ENCODE measurements at places on chromosomes 6 and 20.

- no peak for DNase-seq
Measured at GRCh38 chr20:43833511-43834395, 80.9 kb upstream of the TOX2 start.

DNA sequence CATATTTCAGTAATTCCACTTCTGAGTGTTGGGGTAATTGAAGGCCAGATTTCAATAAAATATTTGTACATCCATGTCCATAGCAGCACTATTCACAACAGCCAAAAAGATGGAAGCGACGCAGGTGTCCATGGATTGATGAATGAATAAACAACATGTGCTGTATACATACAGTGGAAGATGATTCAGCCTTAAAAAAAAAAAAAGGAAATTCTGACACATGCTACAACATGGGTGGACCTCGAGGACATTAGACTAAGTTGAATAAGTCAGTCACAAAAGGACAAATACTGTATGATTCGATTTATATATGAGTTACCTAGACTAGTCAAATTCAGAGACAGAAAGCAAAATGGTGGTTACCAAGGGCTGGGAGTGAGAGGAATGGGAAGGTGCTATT is 57.2 kb downstream of the TRAM2 start:
- no peak for DNase-seq

DNA sequence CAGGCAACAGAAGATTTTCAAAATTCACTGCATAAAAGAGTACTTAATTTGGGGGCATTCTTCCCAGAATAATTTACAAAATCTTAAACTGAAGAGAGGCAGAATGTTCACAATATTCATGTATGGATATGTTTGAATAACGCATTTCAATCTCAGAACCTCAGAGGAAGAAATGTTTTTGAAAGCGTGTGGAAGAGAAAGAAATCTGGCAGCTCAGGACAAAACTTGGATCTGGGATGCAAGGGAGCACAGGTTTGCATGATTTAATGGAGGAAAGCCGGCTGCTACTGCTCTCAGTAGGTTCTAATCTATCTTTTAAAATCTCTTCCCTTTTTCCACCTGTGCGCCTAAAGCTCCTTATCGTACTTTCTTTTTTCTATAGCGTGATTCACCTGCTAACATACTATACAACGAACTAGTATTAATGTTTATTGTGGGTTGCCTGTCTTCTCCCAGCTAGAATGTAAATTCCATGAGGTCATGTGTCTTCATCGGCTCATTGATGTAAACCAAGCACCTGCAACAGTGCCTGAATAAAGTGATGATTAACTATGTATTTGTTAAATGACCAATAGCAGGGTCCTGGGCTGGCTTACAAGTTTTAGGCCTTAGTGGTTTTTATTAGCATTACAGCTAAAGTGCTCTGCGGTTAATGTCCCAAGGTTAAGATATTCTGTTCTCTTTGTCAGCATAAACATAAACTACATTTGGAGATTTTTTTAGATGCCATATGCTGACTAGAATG is 15.3 kb downstream of the PRL start:
- no peak for DNase-seq

DNA sequence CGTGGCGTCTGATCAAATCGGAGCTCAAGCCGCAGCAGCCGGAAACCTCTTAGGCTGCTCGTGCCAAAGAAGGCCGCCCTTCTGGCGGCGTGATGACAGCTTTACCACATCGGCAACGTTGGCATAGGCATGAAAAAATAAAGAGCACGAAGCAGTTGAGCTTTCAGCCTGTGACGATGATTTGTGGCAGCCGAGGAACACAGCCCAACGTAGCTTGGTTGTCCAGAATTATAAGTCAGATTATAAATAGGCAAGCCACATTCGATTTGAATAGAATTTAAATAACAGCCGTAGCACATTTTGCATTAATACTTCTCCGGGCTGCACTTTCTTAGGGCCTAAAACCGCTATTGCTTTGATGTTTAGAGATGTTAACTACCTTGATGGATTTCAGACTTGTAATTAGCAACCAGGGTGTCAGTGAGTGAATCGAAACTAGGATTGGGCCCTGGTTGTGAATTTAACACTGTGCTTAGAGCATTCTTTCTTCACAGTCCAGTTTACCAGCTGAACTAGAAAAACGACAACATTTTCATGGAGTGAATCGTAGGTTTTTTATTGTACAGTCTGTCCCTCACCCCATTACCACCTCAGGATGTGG is 864 bp upstream of the BCLAF1 start:
- DNase-seq = peak; percentile 75

DNA sequence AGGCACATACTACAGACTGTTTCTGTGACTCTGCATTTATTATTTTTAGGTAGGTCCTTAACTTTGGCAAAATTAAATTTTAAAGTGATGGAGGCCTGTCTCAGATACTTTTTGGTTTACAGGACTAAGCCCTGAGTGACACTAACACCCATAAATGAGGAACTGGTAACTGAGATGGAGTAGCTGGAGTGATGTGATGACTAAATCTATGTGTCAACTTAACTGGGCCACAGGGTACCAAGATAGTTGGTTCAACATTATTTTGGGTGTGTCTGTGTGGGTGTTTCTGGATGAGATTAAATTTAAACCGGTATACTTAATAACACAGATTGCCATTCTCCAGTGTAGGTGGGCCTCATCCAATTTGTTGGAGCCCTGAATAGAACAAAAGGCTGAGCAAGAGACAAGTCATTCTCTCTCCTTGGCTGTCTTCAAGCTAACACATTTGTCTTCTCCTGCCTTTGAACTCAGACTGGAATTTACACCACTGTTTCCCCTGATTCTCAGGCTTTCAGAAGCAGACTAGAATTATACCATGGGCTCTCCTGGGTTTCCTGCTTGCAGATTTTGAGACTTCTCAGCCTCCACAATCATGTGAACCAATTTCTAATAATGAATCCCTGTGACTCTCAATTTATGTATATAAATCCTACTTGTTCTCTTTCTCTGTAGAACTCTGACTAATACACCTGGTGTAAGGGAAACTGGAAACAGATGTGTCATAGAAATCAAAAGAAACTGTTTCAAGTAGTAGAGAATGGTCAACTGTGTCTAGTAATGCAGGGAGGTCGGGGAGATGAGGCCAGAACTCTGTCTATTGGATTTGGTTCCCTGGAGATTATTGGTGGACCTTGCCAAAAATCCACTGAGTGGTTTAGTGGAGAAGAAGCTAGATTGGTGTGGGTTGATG is 579.2 kb downstream of the EPM2A start:
- DNase-seq = no peak

DNA sequence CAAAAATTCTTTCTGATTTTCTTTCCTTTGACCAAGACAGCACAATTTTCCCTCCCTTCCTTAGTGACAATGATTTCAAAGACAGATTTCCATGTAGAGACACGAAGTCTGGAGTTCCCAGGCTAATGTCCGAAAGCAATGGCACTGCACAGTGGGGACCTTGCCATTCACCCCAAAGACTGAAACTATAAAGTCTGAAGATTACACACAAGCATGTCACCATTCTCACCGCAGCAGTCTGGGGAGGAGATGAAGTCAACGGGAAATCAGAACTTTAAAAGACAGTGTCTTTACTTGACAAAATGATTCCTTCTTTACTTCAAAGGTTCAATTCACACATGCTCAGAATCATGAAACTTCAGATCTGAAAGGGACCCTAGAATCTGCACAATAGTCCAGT is 8.3 kb downstream of the B4GALT5 start:
- DNase-seq = no peak

DNA sequence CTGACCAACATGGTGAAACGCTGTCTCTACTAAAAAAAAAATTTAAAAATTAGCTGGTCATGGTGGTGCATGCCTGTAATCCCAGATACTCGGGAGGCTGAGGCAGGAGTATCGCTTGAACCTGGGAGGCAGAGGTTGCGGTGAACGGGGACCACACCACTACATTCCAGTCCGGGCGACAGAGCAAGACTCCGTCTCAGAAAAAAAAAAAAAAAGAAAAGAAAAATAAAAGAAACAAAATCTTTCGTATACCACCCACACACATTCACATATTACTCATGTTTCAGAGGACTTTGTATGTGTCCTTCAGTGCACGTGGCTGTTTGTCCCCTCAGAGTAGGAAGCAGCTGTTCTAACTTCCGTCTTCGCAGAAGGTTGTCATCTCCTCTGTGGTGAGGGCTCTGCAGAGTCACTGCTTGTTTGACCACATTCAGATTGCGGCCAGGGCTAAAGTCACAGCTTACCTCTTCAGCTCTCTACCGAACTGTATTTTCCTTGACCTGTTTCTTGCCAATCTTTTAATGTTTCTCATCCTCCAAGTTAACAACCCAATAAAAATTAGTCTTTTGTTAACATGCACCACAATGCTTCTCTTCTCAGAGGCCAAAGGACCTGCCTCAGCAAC is 36.6 kb upstream of the HIVEP1 start:
- DNase-seq = peak; percentile 22

DNA sequence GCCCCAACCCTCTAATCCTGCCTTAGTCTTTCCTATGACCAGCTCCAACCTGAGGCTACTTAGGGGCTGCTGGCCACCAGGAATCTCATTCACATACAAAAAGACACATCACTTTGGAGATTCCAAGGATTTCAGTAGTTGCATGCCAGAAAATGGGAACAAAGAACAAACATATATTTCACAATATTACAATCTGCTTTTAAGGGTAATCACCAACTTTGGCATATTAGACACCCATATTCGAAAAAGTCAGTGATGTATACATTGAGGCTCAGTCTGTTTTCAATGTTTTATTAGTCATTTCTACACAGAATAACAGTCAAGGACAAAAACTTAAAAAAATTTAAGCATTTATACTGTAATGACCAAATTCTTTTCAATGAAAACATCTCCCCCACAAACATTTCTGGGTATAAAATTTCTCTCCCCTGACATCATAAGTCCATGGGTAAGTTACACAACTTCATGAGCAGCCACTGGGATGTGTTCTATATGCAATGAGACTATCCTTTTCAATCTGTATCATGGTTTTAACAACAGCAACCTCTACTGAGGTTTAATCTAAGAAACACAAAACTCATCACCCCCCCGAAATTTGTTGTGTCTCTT is 103.5 kb downstream of the MAP7 start:
- no peak for DNase-seq

- DNase-seq = no peak
Measured at GRCh38 chr6:135006386-135006914, 48.2 kb downstream of the HBS1L start.

- DNase-seq = no peak
Measured at GRCh38 chr6:157675831-157676230, 147.2 kb upstream of the SNX9 start.

DNA sequence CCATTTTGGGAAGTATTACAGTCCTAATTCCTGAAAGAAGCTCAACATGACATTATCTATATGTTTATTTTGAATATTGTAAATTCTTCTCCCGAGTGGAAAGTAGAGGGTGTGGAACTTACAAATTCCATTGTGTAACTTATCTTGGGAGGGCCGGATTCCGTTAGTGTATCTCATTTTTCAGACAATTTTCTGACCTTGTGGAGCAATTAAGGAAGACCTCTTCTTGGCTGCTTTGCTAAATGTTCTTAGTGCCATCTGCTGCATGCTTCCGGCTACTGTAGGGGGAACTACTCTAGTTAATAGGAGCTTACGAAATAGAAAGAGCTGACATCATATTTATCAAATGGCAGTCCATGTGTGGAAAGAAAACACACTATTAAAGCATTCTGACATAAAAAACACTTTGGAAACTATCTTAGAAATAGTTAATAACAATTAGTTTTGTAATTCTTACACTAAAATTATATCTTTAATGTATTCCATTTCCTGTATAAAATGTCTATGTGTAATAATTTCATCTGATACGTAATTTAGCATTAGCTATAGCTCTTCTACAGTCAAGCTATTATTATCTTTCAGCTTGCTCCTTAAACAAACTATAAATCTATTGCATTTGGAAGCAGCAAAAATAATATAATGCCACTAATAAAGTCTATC is 41.5 kb upstream of the KCNQ5 start:
- no peak for DNase-seq

DNA sequence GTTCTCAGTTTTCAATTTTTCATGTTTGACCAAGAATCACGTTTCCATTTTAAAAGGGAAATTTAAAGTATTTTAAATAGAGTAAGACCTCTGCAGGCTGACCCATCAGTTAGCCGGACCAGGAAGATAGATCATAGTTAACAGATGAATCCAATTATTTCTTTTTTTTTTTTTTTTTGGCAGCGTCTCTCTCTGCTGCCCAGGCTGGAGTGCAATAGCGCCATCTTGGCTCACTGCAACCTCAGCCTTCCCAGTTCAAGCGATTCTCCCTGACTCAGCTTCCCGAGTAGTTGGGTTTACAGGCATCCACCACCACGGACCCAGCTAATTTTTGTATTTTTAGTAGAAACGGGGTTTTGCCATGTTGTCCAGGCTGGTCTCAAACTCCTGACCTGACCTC is 256.7 kb upstream of the CNR1 start:
- no peak for DNase-seq

- no peak for DNase-seq
Measured at GRCh38 chr6:44782892-44783291, 395.4 kb downstream of the CDC5L start.

- DNase-seq = no peak
Measured at GRCh38 chr6:151087861-151088598, 151.7 kb upstream of the AKAP12 start.

DNA sequence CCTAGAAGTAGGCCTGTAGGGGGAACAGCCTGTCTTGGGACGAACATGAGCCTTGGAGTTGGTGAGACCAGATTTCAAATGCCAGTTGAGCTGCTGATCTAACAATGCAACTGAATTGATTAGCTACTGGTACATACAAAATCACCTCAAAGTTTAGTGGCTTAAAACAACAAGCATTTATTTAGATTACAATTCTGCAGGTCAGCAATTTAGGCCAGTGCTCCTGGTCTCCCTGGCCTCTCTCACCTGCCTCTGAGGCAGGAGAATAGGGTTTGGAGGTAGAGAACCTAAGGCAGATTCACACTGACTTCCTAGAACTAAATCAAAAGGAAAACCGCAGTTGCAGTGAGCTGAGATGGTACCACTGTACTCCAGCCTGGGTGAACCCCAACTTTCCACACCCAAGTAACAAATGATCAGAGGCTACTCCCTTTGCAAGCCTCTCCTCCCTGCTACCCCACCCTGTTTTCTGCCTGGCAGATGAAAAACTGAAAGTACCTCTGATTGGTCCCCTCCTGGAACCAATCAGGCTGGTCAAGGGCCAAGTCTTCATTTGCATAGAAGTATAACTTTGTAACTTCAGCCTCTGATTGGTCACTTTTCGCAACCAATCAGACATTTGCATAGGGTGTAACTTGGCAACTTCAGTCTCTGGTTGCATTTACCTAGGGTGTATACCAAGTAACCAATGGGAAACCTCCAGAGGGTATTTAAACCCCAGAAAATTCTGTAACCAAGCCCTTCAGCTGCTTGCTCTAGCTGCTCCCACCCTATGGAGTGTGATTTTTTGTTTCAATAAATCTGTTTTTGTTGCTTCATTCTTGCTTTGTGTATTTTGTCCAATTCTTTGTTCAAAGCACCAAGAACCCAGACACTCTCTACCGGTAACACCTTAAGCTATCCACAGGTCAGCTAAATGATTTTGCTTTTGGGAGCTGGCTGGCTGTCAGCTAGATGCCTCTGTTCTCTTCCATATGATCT is 8.1 kb upstream of the UBR2 start:
- DNase-seq = no peak

Measured in stimulated activated CD4-positive, alpha-beta T cell treated with anti-CD3 and anti-CD28 coated beads, Interleukin-15, amount 100 ng/mL, for 24 hours (primary cell).